GM04503 (cell line): ENCODE measurements at places on chromosomes 5 and 9.

- peak; percentile 72 for DNase-seq
These were observed 77.7 kb downstream of the FOXD1 start for GRCh38 chr5:73370640-73371583.

GRCh38 chr5:67536866-67537265, 340.3 kb upstream of the CD180 start:
- no peak for DNase-seq

GRCh38 chr5:127097278-127097677, 24.0 kb upstream of the C5orf63 start:
- no peak for DNase-seq

- peak; percentile 2 for DNase-seq
These were observed 186.7 kb upstream of the NR4A3 start for GRCh38 chr9:99635032-99635431.

DNA sequence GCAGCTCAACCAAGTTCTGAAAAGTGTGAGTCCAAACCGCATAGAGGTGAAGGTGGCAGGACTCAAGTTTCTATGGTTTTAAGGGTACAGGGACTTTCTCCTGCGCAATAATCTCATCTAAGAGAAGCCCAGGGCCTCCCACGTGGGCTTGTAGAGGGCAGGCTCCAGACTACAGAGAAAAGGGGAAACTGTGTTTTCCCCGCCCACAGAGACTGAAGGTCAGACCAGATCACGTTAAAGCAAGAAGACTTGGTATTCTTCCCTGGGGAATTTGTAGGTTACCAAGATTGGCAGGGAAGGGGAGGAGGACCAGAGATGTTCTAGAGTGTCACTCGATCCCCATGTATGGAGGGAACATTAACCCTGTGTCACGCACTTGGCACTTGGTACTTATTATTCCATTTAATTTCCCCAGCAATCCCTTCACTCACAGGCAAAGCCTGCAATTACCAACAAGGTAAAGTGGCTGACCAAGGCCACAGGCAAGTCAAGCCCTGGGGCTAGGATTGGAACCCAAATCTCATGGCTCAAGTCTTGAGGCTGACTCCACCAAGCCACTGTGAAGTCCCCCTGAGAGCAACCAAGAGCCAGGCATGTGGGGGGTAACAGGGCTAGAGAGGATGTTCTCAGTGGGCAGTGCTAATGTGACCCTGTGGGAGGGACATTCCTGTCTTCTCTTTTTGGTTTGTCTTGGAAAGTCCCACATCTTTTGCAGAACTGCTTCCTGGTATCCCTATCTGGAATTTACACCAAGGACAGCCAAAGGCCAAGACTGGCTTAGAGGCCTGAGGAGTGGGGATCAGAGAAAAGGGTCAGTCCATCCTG, 18.3 kb upstream of the NEK6 start:
- DNase-seq: no peak

GRCh38 chr9:134602547-134603362, 38.8 kb upstream of the COL5A1 start:
- peak; percentile 98 for DNase-seq

DNA sequence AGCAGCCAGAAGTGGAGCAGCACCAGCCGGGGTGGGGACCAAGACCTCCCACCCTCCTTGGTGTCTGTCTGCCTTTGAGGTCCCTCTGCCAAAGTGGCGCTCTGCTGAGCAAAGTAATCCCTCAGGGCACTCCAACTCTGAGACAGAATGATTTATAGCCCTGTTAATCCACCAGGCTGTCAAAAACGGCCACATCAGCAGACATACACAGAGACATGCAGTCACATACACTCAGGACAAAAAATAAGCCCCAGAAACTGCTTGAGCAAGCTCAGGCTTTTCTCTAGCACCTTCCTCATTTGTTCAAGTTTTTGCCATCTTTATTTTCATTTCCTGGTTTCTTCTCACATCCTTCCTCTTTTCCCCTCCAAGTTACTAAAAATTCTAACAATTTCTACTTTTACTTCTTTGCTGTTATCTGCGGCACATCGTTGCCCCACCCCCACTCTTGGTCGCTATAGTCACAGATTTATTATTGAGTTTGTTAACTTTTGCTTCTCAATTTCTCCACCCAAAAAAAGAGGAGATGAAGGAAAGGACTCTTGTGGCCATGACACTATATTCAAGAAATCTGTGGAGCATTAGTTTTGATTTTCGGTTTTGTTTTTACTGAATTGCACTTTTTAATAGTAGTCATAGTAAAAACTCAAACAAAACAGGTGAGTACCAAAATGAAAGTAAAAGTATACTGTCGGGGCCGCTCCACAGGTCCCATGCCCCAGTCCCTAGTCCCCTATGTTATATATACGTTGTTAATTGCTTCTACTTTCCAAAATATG, 17.4 kb upstream of the ADRB2 start:
- no peak for DNase-seq

GRCh38 chr5:79588696-79589095, 23.5 kb upstream of the TENT2 start:
- DNase-seq: no peak

GRCh38 chr9:93669958-93670207, 93.5 kb downstream of the PHF2 start:
- no peak for DNase-seq

DNA sequence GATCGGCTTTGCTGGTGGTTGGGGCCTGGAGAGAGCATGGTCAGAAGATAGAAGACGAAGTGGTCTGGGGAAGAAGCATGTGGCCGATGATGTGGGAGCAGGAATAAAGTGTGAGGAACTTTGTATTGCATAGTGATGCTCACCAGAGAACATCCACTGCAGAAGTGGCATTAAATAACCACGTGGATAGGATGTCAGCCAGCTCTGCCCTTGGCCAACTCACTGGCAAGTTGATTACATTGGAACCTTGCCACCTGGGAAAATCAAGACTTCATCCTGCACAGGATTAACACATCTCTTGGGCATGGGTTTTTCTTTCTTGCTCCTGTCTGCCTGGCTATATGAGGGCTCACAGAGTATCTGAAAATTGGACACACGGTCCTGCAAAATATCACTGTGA, 217.4 kb downstream of the DMRT2 start:
- DNase-seq: no peak

GRCh38 chr5:173240091-173241050, 5.4 kb upstream of the NKX2-5 start:
- no peak for DNase-seq

DNA sequence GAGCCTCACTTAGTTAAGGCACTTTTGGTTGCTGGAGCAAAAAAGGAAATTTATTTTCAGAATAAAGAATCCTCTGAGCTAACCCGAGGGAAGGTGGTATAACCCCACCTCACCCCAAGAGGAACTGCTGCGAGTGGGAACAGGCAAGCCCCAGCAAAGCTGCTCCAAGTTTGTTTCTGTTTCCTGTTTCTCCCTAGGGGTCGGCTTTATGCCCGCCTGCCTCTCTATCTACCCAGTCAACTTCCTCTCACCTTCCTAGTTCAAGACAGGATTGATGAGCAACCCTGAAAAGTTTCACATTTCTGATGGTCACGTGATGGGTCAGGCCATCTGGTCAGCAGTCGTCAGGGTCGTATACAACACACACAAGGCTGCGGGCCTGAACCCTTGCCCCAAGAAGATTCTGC, 31.1 kb downstream of the TRIO start:
- no peak for DNase-seq

- DNase-seq: no peak
These were observed 462.0 kb downstream of the HTR1A start for GRCh38 chr5:63500242-63500641.

DNA sequence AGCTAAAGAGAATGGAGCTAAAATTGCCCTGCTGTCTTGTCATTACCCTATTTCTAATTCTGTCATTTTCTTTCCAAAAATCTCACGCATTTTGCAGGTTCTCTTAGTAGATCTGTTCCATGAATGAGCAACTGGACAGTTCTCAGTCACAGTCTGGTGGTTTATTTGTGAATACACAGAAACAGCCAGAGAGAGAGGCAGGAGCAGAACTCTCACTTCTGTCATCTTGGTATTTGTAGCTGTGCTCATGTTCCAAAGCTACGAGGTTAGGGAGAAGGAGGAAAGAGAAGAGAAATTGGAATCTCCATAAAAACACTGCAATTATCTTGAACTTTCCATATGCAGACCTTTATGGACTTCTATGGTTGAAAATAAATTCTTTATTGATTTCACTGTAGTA, 118.0 kb upstream of the OR13F1 start:
- no peak for DNase-seq

GRCh38 chr9:6584881-6585597, 60.5 kb downstream of the GLDC start:
- no peak for DNase-seq

DNA sequence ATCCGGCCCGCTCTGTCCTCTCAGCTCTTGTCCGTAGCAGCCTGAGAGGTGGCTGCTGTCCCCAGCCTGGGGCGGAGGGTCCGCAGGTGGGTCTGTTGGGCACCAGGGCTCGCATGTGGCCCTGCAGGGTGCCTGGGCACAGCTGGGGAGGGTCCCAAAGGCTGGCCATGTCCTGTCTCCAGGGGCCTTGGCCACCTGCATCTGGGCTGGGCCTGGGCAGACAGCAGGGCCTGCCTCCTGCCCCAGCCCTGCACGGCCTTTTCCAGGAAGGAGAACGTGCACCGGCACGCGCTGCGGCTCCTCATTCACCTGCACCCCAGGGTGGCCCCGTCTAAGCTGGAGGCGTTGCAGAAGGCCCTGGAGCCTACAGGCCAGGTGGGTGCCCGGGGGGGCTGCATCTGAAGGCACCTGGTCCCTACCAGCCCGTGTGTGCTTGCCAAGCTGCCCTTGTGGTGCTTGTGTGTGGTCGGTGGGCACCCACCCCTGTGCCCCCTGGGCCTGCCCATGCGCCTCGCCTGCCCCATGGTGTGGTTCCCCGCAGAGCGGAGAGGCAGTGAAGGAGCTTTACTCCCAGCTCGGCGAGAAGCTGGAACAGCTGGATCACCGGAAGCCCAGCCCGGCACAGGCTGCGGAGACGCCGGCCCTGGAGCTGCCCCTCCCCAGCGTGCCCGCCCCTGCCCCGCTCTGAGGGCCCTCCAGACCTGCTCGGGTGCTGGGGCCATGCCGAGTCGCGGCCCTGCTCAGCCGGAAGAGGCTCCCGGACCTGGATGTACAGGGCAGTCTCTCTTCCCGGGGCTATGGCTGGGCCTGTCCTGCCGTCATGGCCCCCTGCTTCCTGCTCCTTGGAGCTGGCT, 5.1 kb upstream of the TOR4A start:
- no peak for DNase-seq

GRCh38 chr5:150593593-150593992, 46.9 kb upstream of the SYNPO start:
- no peak for DNase-seq

GRCh38 chr9:2727966-2728613, 10.8 kb downstream of the KCNV2 start:
- peak; percentile 22 for DNase-seq

- DNase-seq: no peak
These were observed 142.9 kb upstream of the GRIA1 start for GRCh38 chr5:153347611-153348010.

DNA sequence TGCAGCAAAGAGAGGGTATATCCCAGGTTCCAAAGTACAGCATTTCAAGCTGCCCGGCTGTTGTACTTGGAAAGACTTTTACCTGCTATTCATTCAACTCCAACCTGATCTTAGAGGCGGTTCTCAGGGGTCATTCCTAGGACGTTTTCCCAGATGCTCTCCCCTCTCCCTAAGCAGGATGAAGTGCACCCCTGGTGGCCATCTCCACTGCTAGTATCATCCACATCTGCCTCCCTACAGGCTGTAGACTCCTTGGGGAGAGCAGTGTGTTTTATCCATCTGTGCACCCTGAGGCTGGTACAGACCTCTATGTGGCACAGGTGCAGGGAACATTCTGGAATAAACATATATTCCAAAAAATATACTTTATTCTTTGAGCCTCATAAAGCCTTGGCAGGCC, 56.8 kb downstream of the PTPN3 start:
- DNase-seq: no peak

DNA sequence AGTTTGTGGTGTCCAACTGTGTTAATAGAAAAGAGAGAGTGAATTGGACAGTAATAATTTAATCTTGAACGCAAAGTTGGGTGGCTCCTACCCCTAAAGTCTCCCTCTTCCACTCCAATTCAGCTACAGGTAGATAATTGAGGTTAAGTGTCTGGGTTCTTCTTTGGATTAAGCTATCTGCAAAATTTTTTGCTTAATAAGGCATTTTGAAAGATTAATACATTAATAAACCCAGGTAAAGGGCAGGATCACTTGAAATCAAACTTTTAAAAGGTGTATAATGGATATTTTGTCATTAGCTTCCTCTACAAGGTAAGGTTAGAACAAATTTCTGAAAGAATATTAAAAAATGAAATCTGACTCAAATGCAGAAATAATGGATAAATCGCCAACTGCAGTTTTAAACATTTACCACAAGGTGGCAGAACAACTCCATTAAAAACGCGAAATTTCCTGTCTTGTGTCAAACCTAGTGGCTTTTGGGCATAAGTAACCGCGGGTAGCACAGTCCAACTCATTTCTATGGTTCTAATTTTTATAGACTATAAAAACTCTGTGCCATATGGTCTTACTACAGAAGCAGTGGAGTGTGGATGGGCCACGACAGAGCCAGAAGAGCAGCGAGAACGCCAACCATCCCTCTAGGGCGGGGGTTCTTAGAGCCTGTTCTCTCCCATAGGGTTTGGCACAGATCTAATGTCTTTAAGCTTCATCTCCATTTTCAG, 276.5 kb downstream of the ARHGEF28 start:
- no peak for DNase-seq

- DNase-seq: no peak
These were observed 34.3 kb downstream of the NACC2 start for GRCh38 chr9:136060671-136061371.

- no peak for DNase-seq
These were observed 54.1 kb downstream of the PSMB7 start for GRCh38 chr9:124361128-124361527.
